ENCODE measurements at places on chromosomes 1 and 21.
A peak's percentile ranks its signal among the peaks of the same experiment; 100 is the strongest.

- peak; percentile 71 for DNase-seq
These were observed 67.7 kb downstream of the MACF1 start for GRCh38 chr1:39272027-39272797.

DNA sequence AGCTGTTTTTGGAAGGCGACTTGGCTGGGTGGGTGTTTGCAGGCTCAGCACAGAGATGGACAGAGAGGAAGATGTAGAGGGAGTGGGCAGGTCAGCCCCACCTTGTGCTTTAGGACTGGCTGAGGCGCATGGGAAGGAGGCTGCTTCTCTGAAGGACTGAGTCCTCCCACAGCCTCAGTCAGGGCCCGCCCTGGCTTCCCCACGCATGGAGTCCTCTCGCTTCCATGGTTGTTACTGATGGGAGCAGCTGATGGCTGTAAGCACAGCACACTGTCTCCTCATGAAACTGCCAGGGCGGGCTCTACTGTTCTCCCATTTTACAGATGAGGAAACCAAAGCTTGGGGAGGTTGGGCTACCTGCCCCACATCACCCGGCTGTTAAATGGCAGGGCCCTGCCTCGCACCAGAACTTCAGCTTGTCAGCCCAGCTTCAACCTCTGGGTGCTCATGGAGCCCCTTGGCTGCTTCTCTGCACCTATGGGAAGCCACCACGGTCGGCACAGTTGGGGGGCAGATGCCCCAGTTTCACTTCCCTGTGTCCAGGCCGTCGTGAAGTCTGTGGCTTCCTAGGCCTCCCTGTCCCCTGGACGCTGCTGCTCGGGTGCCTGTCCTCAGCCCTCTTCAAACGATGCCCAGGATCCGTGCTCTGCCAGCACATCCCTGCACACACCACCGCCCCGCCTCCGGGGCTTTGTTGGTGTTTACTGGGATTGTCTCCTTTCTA is 2.4 kb downstream of the TMEM201 start:
- no peak for DNase-seq

DNA sequence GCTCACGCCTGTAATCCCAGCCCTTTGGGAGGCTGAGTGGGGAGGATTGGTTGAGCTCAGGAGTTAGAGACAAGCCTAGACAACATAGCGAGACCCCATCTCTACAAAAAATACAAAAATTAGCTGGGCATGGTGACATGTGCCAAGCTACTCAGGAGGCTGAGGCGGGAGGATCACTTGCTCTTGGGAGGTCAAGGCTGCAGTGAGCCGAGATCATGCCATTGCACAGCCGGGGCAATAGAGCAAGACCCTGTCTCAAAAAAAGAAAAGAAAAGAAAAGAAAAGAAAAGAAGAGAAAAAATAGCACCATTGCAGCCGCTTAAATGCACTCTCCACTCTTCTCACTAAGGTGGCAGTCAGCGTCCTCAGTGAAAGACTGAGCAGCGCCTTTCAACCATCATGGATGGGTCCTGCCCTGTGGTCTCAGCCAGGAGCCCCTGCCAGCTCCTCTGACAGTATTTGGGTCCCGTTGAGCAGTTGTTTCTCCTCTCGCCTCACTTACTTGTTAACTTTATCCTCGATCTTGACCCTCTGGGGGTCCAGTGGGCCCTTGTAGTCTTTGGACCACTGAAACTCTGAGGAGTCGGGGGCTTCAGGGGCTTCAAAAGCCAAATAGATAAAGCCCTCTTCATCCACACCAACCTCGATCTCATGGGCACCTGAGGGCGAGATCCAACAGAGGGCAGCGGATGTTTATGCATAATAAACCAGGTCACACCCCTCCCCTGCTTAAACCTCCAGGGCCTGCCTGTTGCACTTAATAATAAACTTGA is 36.9 kb downstream of the MYOM3 start:
- DNase-seq, result no peak

- no peak for DNase-seq
These were observed 36.2 kb downstream of the LPAR3 start for GRCh38 chr1:84856726-84857270.

DNA sequence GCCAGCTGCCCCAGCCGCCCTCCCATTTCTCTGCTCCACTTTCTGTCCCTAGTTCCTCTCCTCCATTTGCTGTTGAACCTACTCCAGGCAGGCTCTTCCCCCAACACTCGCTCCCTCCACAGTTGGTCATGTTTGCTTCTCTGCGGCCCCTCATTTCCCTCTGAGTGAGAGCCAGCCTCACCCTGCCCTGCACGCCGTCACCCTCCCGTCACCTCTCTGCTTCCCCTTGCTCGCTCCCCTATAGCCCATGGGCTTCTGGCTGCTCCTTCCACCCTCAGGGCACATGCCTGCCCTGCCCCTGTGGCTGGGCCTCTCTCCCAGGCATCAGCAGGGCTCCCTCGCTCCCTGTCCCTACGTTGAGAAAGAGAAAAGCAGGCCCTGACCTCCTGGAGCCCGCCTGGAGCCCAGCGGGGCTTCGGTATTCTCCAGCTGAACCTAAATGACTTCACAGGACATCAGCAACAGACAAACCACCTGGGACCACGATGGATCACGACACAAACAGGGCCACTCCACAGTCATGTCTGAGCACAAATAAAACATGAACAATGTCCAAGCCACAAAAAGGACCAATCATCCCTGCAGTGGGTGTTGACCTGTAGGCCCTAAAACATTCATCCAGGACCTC is 13.3 kb upstream of the THEMIS2 start:
- DNase-seq, result no peak

- no peak for DNase-seq
These were observed 105.5 kb downstream of the NRIP1 start for GRCh38 chr21:14959343-14959742.

- DNase-seq, result no peak
These were observed 1.5 kb upstream of the SCP2 start for GRCh38 chr1:52925571-52926005.

- no peak for DNase-seq
These were observed 27.8 kb downstream of the WNT2B start for GRCh38 chr1:112536561-112536960.

DNA sequence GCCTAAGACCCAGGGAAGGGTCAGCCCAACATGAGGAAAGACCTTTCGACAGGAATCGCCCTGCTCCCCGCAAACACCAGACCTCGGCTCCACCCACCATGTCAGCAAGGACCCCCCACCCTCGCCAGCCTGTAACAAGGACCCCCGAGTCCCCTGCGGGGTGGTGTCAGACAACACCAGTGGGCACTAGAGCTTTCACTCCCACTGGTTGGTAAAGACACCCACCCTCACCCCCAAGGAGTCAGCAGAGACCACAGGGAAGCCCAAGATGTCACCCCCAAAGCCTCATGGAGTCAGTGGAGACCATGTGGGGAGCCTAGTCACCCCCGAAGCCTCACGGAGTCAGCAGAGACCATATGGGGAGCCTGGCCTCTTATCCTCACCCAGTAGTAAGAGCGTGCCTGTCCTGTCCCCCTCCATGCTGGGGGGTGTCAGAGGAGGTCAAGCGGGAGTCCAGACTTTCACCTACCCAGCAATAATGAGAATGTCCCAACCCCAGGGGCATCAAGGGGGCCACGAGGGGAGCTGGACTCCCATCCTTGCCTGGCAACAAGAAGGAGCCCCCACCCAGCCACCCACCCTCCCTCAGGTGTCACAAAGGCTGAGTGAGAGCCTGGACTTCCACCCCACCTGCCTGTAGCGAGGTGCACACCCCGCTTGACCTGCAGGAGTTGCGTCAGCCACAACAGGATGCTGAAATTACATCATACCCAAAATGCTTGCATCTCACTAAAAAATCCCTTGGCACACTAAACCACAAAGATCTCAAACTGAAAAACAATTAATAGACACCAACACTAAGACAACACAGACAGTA is 24.8 kb downstream of the SLC19A1 start:
- DNase-seq, result peak; percentile 87

DNA sequence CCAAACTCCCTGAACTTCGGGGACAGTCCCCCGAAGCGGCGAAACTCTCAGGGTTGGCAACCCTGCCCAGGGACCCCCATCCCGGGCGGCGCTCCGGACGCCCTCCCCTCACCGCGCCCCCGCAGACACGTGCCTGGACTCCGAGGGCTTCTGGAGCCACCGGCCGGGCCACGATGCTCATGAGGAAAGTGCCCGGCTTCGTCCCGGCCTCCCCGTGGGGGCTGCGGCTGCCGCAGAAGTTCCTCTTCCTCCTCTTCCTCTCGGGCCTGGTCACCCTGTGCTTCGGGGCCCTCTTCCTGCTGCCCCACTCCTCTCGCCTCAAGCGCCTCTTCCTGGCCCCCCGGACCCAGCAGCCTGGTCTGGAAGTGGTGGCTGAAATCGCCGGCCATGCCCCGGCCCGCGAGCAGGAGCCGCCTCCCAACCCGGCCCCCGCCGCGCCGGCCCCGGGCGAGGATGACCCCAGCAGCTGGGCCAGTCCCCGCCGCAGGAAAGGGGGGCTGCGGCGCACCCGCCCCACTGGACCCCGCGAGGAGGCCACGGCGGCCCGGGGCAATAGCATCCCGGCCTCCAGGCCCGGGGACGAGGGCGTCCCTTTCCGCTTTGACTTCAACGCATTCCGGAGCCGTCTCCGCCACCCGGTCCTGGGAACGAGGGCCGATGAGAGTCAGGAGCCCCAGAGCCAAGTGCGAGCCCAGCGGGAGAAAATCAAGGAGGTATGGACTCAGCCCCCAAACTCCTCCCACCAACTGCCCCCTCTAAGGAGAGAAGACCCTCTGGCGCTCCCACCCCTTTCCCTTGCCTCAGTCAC is 1.2 kb downstream of the MAN1C1 start:
- no peak for DNase-seq

DNA sequence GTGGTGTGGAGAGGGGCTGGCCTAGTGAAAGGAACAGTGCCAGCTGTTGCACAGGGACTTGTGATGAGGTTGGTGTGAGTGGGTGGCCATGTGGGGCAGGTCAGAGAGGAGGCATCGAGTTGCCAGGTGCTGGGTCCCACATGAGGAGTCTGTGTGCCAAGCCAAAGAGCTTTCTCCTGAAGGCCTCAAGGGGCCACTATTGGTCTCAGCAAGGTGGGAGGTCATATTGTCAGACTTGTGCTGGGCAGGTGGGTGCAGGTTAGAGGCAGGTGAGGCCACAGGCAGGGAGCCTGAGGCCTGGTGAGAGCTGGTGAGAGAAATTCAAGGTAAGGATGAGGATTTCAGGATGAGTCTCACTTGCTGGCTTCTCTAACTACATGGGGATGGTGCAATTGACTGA is 256.8 kb downstream of the DISC1 start:
- DNase-seq, result no peak

DNA sequence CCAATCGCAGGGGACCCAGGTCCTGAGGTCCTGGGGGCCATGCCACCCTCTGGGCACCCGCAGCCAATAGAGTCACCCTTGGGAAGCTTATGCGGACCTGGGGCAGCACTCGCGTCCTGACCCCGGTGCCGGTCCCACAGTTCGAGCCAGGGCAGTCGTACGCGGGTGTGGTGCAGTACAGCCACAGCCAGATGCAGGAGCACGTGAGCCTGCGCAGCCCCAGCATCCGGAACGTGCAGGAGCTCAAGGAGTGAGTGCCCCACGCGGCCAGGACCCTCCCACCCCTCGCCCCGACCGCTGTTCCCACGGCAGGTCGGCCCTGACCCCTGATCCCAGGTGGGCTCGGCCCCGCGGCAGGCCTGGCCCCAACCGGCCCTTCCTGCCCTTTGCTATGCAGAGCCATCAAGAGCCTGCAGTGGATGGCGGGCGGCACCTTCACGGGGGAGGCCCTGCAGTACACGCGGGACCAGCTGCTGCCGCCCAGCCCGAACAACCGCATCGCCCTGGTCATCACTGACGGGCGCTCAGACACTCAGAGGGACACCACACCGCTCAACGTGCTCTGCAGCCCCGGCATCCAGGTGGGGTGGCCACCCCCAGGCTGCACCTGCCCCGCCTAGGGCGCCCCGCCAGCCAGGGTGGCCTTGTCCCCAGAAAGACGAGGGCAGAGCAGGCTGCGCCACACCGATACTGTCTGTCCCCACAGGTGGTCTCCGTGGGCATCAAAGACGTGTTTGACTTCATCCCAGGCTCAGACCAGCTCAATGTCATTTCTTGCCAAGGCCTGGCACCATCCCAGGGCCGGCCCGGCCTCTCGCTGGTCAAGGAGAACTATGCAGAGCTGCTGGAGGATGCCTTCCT is 20.5 kb downstream of the COL6A1 start:
- DNase-seq, result no peak

GRCh38 chr1:151908228-151908691 is 1.1 kb downstream of the THEM4 start:
- no peak for DNase-seq

DNA sequence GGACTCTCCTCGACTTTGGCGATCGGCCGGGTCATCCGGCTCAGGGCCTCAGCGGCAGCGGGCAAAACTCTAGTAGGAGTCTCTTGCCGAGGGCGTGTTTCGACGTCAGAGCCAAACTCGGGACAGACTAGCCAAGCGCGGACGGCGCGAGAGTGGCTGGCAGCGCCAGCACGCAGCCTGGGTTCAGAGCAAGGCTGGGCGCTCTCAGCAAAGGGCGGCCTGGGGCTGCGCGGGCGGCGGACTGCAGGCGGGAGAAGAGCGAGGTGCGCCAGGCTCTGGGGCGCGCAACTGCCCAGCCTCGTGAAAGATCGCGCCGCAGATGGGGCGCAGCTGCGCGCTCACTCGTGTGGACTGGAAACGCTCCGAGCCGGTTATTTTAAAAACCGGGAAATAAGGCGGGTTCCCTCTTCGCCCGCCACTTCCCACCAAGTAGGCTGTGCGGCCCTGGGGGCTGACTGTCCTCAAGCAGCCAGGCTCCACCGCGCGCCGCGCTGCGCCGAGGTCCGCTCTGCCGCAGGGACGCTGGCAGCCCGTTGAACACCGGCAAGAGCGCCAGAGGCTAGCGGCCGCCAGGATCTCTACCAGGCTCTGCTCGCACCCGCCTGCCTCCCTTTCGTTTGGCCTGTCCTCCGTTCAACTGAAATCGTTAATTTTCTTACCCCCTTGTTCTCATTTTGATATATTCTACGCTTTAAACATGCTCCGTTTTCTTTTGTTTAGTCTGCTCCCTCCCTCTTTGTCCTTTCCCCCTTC is 2.4 kb downstream of the ALX3 start:
- no peak for DNase-seq

Data from activated CD4-positive, alpha-beta T cell treated with anti-CD3 and anti-CD28 coated beads, Interleukin-10, Interleukin-2, amounts not matched to agents 100 ng/mL and 50 ng/mL, durations not matched to agents 16 hours and 8 hours (primary cell).